ENCODE measurements at places on chromosomes 13 and 19. TPM values are rescaled to one million over a fixed set of nuclear protein-coding genes. Genes with fewer than 3 reads are reported as not detected.

LIM2 gene
- not detected for total RNA-seq

ADGRE1 gene
- total RNA-seq: not detected

MUC16 gene
- under 0.01 TPM for total RNA-seq

ANO8 gene
- total RNA-seq: 7.6 TPM

PRRG2 gene
- total RNA-seq: 7.9 TPM

PDCD5 gene
- 144 TPM for total RNA-seq

ZNF85 gene
- total RNA-seq: 3.3 TPM

TLE5 gene
- total RNA-seq: 85.4 TPM

CLN5 gene
- total RNA-seq: 39.2 TPM

ODAD3 gene
- 0.07 TPM for total RNA-seq

IZUMO4 gene
- total RNA-seq: 2.4 TPM

ZNF547 gene
- total RNA-seq: 6.5 TPM

ZNF599 gene
- total RNA-seq: 1.7 TPM

LENG9 gene
- total RNA-seq: 13.7 TPM

CCL25 gene
- total RNA-seq: not detected

EID2 gene
- total RNA-seq: 8.5 TPM

CBARP gene
- 2.4 TPM for total RNA-seq

FGF22 gene
- not detected for total RNA-seq

ZNF416 gene
- 8.5 TPM for total RNA-seq

GPR108 gene
- total RNA-seq: 84.1 TPM

ZNF528 gene
- total RNA-seq: 39.9 TPM

TRPC4 gene
- total RNA-seq: not detected

CAPN12 gene
- total RNA-seq: 3.1 TPM

CRLF1 gene
- not detected for total RNA-seq

PKN1 gene
- 49.4 TPM for total RNA-seq

ARID3A gene
- 12.4 TPM for total RNA-seq

TEX29 gene
- total RNA-seq: not detected

ZNF266 gene
- total RNA-seq: 10.3 TPM

SKA3 gene
- 1.7 TPM for total RNA-seq

FCAR gene
- total RNA-seq: not detected

PSG3 gene
- total RNA-seq: not detected

ZNF439 gene
- 5.3 TPM for total RNA-seq

URAD gene
- not detected for total RNA-seq

CPT1C gene
- 0.34 TPM for total RNA-seq

NDUFB7 gene
- 99.7 TPM for total RNA-seq

NLRP5 gene
- not detected for total RNA-seq

ATP4A gene
- not detected for total RNA-seq

VSTM1 gene
- not detected for total RNA-seq

OR7A5 gene
- total RNA-seq: not detected

DENND1C gene
- 0.07 TPM for total RNA-seq

CBLC gene
- total RNA-seq: 120 TPM
